Stimulated activated CD8-positive, alpha-beta memory T cell treated with anti-CD3 and anti-CD28 coated beads, Interleukin-4, amount 100 ng/mL, for 1 hour (primary cell): ENCODE measurements at places on chromosomes 7 and 10.

DNA sequence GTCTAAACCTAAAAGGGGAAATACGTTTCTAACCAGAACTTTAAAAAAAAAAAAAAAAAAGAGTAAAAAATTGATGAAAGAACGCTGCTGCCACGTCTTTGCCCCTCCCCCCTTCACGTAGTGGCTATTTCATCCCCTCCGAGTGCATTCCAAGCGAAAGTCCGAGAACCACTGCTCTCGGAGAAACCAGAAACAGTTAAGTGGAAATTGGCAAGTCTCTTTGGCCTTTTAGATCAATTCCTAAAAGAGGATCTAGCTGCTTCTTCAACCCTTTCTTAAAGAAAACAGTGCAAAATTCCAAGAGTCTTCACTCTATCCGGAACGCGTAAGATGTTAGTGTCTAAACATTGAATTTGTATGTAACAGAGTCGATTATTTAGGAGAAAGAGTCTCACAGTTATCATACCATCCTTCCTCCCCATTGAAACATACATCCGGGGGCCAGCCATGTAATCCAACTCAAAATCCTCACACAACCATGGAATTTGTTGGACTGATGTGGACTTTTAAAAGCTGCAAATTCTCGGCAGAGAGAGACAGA lies 1.1 kb downstream of the P4HA1 start:
- no peak for DNase-seq

DNA sequence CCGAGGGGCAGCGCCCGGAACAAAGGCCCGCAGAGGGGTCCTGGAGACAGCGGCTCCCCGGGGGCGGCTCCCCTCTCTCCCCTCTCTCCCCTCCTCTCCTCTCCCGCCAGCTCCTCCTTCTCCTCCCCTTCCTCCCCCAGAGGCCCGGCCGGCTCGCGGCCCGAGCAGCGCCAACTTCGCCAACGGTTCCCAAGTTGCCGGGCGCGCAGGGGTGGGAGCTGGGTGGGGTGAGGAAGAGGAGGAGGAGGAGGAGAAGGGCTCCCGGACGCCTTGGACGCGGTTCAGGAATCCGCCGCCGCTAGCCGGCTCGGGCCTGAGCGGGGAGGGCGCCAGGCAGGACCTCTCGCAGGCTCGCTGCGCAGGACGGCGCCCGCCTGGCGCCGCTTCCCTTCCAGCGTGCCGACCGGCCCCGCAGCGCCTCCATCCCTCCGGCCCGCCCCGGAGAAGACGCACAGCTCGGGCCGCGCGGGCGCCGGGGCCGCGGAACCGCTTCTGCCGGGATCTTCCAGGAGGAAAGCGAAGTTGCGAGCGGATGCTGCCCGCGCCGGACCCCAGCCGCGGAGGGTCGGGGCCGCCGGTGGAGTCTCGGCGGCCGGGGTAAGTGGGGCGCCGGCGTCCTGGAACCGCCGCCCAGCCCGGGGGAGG lies at the start of gene CHST3:
CHST3 (plus strand) TSS at position 298 of the 645 bp plus-strand sequence. CDS start 41,448 bp downstream, outside the sequence.
- no peak for DNase-seq

DNA sequence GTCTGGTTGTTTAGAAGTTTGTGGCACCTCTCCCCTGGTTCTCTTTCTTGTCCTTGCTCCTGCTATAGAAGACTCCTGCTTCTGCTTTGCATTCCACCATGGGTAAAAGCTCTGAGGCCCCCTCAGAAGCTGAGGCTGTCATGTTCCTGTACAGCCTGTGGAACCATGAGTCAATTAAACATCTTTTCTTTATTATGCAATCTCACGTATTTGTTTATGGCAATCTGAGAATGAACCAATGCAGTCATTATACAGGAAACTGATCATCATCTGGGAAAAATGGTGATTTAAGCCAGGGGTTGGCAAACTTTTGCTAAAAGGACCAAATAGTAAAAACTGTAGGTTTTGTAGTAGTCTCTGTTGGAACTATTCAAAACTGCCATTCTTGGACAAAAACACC lies 175.4 kb downstream of the CSTF2T start:
- DNase-seq = no peak

DNA sequence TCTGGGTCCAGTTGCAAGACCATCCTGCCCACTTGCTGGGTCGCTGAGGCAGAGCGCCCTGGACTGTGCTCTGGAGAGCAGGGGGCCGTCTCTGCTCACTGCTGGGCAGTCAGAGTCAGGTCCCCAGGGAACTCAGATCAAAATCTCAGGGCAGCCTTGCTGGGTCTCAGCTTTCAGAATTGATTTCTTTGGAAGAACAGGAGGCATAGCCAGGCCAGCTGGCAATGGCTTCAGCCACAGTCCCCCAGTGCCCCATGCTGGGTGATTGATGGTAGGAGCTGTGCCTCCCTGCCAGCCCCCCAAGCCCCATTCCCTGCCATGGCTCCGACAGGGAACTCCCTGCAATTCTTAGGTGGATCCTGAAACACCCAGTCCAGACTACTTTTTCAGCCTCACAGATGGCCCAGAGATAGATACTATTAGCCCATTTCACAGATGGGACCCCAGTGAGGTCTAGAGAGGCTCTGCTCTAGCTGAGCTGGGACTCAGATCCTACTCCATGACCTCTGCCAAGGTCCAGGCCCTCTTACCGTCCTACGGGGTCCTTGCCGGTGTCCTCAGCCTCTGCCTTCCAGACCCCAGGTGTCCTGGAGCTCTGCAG lies 467 bp downstream of the MMRN2 start:
- no peak for DNase-seq

DNA sequence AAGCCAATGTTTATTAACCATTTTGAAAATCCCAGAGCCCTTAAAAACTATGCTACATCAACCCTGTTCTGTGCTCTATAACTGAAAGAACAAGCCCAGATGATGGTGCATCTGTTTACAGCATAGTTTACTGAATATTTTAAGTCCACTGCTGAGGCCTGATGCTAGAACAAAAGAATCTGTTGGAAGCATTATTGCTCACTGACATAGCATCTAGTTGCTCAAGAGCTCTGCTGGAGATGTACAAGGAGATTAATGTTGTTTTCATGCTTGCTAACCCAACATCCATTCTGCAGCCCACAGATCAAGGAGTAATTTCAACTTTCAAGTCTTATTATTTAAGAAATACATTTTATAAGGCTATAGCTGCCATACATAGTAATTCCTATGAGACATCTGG lies 181.3 kb upstream of the FEZF1 start:
- no peak for DNase-seq

DNA sequence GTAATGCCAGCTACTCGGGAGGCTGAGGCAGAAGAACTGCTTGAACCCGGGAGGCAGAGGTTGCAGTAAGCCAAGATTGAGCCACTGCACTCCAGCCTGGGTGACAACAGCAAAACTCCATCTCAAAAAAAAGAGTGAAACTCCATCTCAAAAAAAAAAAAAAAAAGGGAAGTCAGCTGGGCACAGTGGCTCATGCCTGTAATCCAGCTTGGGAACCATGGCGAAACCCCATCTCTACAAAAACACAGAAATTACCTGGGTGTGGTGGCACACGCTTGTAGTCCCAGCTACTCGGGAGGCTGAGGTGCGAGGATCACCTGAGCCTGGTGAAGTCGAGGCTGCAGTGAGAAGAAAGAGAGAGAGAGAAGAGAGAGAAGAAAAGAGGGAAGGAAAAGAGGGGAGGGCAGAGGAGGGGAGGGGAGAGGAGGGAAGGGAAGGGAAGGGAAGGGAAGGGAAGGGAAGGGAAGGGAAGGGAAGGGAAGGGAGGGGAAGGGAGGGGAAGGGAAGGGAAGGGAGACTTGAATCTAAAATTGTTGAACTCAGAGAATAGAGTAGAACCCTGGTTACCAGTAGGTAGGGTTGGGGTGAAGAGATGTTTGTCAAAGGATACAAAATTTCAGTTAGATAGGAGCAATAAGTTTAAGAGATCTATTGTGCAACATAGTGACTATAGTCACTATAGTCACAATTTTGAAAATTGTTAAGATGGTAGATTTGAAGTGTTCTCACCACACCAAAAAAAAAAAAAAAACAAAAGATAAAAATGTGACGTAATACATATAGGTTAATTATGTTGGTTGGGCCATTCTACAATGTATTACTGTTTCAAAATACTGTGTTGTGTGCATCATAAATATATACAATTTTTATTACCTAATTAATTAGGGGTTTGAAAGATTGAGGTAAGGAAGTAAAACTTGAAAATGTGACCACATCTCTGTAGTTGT lies 2.5 kb downstream of the SLC16A9 start:
- DNase-seq = no peak

- DNase-seq = no peak
Measured at GRCh38 chr7:153004341-153004740, 244.8 kb downstream of the ACTR3B start.

DNA sequence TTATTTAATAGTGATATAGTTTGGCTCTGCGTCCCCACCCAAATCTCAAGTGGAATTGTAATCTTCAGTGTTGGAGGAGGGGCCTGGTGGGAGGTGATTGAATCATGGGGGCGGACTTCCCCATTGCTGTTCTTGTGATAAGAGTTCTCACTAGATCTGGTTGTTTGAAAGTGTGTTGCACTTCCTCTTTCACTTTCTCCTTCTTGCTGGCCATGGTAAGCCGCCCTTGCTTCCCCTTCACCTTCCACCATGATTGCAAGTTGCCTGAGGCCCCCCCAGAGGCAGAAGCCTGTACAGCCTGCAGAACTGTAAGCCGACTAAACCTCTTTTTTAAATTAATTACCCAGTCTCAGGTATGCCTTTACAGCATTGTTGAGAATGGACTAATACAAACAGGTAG lies 101.4 kb downstream of the MTPAP start:
- DNase-seq = no peak

DNA sequence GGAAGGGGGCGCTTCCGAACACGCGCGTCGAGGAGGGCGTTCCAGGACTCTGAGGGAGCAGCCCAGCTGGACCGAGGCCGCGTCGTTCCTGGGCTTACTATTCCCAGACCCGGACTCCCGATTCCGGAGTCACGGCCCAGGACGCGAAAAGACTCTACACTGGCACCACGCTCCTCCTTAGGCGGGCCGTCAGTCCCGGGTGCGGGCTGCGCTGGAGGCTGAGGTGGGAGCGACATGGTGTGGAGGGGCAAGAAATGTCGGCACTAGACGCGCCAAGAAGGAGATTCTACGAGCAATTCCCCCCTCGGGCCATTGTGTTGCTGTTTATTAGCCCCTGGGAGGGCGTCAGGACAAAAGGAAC lies 584 bp upstream of the RUNDC3B start:
- DNase-seq = no peak
